ENCODE measurements at places on chromosomes 12 and 14. TPM values are rescaled to one million over a fixed set of nuclear protein-coding genes. Genes with fewer than 3 reads are reported as not detected.

DNA sequence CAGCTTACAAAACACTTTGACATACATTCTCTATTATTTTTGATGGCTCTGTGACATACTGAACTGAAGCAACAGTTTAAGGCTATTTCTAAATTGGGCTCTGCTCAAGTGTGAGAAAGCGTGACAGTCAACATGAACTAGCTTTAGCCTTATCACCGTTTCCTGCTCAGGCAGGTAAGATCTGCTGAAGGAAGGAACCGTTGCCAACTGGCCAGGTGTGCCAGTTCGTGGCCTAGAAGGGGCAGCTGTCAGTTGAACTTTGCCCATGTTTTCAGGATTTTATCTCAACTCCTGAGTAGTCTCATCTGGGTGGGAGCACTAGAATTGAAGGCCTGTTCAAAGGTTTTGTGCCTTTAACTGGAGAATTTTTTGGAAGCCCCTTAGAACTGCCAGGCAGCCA, 79.5 kb downstream of the ETV6 start:
- DNase-seq: no peak
- no peaks in the 10 kb centered on the region for H3K27me3 ChIP-seq
- H3K27ac ChIP-seq: no peak overlapping the region
- no peak overlapping the region for H3K4me3 ChIP-seq

- no peak overlapping the region for H3K27ac ChIP-seq
- no peaks in the 10 kb centered on the region for H3K4me1 ChIP-seq
- no peak for DNase-seq
- H3K36me3 ChIP-seq: no peaks in the 10 kb centered on the region
Measured at GRCh38 chr12:128852026-128852698, 1.1 kb upstream of the GLT1D1 start.

Gene ARHGEF40
- 29.3 TPM for total RNA-seq

Gene GPR137C
- 2.7 TPM for total RNA-seq

GRCh38 chr14:33250963-33251362, 312.3 kb downstream of the NPAS3 start:
- no peak overlapping the region for H3K4me3 ChIP-seq
- DNase-seq: no peak
- peaks cover 30% of the 10 kb centered on the region for H3K4me1 ChIP-seq

GRCh38 chr12:12803186-12803585, 10.0 kb upstream of the DDX47 start:
- no peaks in the 10 kb centered on the region for H3K27me3 ChIP-seq
- no peak overlapping the region for H3K4me3 ChIP-seq
- no peaks in the 10 kb centered on the region for H3K36me3 ChIP-seq
- H3K4me1 ChIP-seq: peaks cover 7% of the 10 kb centered on the region
- H3K27ac ChIP-seq: no peak overlapping the region

GRCh38 chr12:75657831-75658230, 146.4 kb upstream of the KRR1 start:
- H3K27me3 ChIP-seq: no peaks in the 10 kb centered on the region
- no peak for DNase-seq
- no peak overlapping the region for H3K4me3 ChIP-seq

DNA sequence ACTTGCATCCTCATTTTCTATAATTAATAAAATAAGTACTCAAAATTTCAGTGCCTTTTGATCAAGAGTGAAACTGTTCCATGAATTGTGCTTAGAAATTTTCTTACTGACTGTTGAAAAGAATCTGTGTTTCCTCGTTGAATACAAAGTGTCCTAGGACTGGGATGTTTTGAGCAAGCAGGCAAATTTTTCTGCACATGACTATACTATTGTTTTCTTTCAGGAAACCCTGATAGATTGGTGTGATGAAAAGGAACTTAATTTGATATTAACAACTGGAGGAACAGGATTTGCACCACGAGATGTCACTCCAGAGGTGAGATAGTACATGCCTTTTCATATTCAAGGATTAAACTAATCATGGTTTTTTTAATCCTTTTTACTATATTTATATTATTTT, 316.3 kb downstream of the GPHN start:
- no peaks in the 10 kb centered on the region for H3K4me1 ChIP-seq
- DNase-seq: no peak
- H3K27me3 ChIP-seq: no peaks in the 10 kb centered on the region
- H3K36me3 ChIP-seq: no peaks in the 10 kb centered on the region
- no peak overlapping the region for H3K4me3 ChIP-seq
- H3K27ac ChIP-seq: no peak overlapping the region

Gene GPR68
- total RNA-seq: not detected

Gene RPL10L
- total RNA-seq: not detected

- H3K4me1 ChIP-seq: peaks cover 8% of the 10 kb centered on the region
- no peak overlapping the region for H3K4me3 ChIP-seq
- no peak for DNase-seq
- peaks cover 39% of the 10 kb centered on the region for H3K36me3 ChIP-seq
- H3K27ac ChIP-seq: no peak overlapping the region
Measured at GRCh38 chr12:55822228-55822627, 4.4 kb downstream of the ORMDL2 start.

Gene FIGNL2
- total RNA-seq: 0.02 TPM

All from SJCRH30 (cell line).